Activated T-cell treated with anti-CD3 and anti-CD28 coated beads for 48 hours (primary cell): ENCODE measurements at places on chromosomes 6 and 20.

GRCh38 chr6:106648651-106649308 is 19.4 kb downstream of the QRSL1 start:
- DNase-seq, result no peak

GRCh38 chr6:711925-712324 is 19.0 kb upstream of the EXOC2 start:
- no peak for DNase-seq

DNA sequence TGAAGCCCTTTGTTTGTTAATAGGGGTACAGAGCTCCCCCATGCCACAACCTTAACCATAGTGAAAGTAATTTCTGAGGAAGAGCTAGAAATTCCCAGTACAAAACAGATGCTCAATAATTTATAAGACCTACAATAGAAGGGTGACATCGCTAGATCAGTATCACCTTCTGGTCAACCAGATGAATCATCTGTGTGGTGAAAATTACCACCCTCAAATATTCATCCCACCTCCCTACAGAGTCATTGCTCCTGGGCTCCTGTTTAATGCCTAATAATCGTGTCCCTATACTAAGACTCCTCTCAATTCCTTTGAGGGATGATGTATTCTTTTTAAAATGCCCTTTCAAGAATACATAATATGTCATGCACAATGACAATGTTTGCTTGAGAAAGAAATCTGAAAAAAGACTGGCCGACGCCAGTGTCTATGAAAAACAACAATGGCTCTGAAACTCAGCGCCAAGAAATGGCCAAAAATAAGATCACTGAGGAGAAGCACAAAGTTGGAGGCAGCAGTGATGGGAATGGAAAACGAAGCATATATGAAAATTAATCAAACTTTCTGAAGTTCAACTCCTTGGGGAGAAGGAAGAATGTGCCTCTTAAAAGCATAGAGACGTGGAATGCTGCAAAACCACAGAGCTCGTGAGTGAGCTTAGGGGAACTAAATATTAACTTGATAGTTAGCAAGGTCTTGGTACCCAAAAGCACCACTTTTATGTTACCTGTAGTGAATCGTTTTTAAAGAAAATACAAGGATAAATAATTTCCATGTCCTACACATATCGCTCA is 11.0 kb upstream of the ADGRF5 start:
- no peak for DNase-seq

GRCh38 chr6:42359021-42359420 is 92.7 kb downstream of the TRERF1 start:
- DNase-seq, result no peak

GRCh38 chr6:47147175-47147727 is 105.1 kb upstream of the ADGRF1 start:
- no peak for DNase-seq

DNA sequence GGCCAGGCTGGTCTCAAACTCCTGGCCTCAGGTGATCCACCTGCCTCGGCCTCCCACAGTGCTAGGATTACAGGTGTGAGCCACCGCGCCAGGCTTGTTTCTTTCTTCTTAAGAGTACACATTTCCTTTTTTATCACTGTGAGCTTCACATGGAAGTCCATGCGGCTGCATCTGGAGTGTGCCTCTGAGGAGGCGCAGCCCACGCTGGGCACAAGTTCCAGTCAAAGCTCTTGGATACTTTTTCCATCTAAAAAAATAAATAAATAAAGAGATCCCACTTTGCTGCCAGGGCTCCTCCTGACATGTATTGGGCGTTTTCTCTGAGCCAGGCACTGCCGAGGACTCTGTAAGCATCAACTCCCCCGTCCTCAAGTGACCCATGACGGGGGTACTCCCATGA is 123.0 kb downstream of the PREX1 start:
- DNase-seq, result no peak

GRCh38 chr6:35386989-35387388 is 44.6 kb downstream of the PPARD start:
- DNase-seq, result no peak
